ENCODE measurements at places on chromosomes 13 and 19. TPM values are rescaled to one million over a fixed set of nuclear protein-coding genes. Genes with fewer than 3 reads are reported as not detected.
A peak's percentile ranks its signal among the peaks of the same experiment; 100 is the strongest.

The CDX2 gene
- polyA plus RNA-seq: not detected

The LILRB1 gene
- polyA plus RNA-seq: 0.85 TPM

- no peak for DNase-seq
Observed at GRCh38 chr13:23918208-23918607, 20.9 kb upstream of the C1QTNF9B start.

The TMEM190 gene
- not detected for polyA plus RNA-seq

- no peak for DNase-seq
Observed at GRCh38 chr13:21060338-21061028, 903 bp downstream of the LATS2 start.

The EML2 gene
- 7.9 TPM for polyA plus RNA-seq

The ZNF773 gene
- 7.4 TPM for polyA plus RNA-seq

DNA sequence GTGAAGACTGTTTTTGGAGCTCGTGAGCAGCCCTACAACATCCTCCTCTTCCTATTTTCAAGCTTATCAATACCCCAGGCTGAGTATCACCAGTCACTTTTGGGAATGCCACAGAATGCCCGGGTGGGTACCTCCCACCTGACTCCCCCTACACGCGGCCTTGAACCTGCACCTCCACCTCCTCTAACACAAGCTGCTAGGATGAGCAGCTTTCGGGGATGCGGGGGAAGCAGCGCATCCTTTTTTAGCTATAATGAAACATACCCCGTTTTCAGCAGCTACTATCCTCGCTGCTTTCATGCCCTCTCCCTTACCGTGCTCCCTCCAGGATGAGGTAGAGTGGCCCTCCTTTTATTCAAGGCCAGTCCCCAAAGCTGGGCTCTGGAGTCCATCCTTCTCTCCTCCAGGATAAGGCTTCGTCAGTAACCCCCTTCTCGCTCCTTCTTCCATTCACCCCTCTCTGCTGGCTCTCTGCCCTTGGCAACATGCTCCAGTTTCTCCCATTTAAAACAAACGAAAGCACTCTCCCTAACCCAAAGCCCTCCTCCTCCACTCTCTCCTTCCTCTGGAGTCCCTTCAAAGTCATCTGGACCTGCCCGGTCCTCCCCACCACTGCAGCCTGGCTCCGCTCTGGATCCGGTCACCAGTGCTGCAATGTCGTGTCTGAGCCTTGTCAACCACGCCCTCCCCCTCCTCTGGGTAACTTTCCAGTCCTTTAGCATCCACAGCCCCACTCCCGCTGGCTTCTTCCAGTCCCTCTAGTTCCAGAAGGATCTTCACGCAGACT is 55.3 kb downstream of the STK24 start:
- no peak for DNase-seq

DNA sequence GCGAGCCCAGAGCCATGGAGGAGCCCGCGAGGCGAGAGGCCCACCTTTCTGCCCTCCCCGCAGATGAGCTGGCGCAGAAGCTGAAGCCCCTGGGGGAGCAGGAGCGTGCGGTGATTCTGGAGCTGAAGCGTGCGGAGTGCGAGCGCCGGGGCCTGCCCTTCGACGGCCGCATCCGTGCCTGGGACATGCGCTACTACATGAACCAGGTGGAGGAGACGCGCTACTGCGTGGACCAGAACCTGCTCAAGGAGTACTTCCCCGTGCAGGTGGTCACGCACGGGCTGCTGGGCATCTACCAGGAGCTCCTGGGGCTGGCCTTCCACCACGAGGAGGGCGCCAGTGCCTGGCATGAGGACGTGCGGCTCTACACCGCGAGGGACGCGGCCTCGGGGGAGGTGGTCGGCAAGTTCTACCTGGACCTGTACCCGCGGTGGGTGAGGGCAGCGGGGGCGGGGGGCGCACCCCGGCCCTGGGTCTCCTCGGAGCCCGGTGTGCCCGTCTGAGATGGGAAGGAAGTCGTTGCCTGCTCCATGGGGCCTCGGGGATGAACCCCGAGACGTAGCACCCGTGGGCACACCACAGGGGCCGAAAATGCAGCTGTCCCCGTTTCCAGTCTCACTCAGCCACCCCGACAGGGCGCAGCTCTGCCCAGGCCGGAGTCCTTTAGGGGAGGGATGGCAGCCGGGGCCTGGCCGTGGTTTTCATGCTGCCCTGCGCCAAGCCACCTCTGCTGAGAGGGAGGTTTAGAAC is 12.1 kb upstream of the ZNF554 start:
- DNase-seq: no peak

The KLK2 gene
- not detected for polyA plus RNA-seq

The FGF22 gene
- not detected for polyA plus RNA-seq

DNA sequence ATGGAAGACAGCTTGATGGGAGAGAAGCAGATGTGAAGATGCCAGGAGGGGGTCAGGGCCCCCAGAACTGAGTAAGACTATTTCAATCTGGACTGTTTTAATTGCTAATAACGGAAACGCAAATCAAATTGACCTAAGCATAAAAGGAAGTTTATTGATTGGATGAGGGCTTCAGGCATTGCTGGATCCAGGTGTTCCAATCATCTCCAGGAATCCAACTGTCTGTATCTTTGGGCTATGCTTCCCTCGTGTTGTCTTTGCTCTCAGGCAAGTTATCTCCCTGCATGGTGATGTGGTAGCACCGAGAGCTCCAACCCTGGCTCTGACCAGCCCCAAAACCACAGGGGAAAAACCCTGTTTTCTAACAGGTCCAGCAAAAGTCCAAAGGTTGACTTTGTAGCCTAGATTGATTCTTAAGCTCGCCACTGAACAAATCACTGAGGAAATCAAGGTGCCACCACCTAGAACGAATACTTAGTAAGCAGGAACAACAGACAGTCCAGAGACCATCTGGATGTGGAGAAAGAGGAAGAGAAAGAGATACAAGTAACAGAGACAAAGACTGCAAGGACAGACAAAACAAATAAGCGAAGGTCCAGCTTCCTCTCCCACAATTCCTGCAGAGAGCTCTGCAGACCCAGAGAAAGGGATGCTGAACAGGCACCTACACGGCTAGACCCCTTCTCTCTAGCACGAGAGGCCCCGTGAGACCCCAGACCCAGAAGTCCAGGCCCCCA is 1.2 kb upstream of the C19orf81 start:
- no peak for DNase-seq

- peak; percentile 79 for DNase-seq
Observed at GRCh38 chr13:31846182-31846938, 107.0 kb downstream of the RXFP2 start.

DNA sequence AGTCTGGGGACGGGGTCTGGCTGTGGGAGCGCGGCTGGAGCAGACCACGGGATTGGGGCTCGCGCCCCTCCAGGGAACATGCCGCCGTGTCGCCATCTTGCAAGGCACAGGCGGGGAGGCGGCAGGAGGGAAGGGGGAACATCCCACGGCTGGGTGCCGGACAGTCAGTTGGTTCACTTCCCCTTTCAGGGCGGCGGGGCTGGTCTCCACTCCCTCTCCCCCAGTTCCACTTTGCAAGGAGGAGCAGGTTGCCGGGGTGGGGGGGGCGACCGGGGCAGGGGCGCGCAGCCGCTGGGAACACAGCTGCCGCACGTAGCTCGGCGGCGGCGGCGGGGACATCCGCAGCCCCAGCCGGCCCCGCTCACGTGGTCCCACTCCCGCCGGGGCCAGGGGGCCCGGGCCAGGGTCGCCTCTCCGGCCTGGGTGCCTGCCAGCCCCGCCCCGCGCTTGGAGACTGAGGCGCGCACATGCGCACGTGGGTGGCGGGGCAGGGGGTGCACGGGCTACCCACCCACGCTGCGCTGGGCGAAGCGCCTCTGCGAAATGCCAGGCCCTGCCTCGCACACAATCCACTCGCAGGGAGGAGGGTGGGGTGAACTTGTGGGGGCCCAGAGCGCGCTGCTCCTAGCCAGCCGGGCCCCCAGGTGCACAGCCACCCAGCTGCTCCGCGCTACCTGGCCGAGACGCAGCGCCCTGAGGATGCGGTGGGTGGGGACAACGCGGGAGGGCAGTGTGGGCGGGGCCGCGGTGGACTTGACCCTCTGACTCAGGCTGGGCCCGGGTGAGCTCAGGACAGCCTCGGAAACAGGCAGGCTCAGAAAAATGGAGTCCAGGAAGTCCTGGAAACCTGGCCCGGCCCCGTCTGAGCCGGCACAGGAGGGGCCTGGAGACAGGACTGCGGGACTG is 6.4 kb downstream of the KLF16 start:
- no peak for DNase-seq

DNA sequence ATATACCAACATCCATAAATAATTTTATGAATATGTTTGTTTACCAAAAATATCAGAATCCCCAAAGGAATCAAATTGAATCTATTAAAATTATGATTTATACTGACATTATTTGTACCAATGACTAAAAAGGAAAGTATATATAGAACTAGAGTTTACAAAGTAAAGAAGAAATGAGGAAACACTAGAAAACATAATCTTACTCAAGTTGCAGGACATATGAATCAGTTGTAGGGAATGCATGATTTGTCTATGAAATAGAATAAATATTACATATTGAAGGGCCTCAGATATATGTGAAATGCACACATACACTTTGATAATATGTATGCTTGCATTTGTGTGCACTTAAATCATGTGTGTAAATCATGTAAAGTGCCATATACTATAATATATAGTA is 1466.4 kb downstream of the EFNB2 start:
- DNase-seq: no peak

DNA sequence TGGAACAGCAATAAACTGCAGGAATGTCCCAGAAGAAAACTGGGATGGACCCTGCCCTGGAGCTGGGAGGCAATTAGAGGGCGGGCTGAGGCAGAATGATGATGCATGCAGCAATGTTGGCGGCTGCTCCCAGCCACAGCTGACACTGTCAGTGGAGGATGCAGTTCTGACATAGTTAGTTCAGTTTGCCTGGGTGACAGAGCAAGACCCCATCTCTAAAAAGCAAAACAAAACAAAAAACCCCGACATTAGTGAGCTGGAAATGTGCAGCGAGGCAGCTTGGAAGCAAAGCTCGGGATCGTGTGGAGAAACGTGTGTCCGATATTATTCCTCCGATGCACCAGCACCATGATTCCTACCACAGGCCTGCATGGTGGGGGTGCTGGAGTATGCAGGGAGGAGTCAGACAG is 110.1 kb upstream of the UQCRFS1 start:
- DNase-seq: no peak

The MYO1F gene
- 3.4 TPM for polyA plus RNA-seq

GRCh38 chr19:55527197-55528029 is 9.5 kb downstream of the SBK2 start:
- DNase-seq: no peak

DNA sequence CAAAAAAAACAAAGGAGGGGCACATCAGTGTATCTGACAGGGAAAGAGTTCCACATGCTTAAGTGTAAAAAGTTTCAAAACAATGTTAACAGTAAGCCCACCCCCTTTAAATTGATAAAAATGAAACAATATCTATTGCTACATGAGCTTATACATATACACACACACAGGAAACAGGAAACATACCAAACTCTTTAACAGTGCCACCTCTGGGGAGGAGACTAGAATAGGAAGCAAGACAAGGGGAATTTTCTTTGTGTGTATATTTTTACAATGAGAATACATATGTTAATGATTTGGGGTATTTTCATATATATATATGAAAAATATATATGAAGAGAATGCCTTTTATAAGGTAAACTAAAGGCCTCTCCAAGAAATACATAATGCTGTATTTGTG is 44.7 kb downstream of the TPT1 start:
- no peak for DNase-seq

The LILRB5 gene
- polyA plus RNA-seq: 5.5 TPM

The COL4A2 gene
- 447 TPM for polyA plus RNA-seq

The IGFL1 gene
- polyA plus RNA-seq: not detected

The KIR2DL4 gene
- not detected for polyA plus RNA-seq

The CABP5 gene
- not detected for polyA plus RNA-seq

DNA sequence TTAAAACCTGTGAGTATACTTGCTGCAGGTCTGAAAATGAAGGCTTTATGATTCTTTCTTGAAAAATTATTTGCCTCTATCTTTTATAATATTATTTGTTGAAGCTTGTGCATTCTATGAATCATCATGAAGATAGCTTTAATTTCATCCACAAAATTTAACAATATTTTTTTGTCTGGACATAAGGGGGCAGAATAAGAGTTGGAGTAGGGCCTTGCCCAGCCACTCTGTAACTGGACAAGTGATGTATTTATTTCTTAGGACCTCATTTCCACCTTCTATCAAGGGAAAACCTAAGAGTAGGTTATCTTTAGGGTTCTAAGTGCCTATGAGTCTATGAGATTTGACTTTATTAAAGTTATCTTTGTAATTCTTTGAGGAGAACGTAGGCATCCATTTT is 49.9 kb downstream of the N4BP2L1 start:
- DNase-seq: no peak

The CYP2S1 gene
- 0.21 TPM for polyA plus RNA-seq

DNA sequence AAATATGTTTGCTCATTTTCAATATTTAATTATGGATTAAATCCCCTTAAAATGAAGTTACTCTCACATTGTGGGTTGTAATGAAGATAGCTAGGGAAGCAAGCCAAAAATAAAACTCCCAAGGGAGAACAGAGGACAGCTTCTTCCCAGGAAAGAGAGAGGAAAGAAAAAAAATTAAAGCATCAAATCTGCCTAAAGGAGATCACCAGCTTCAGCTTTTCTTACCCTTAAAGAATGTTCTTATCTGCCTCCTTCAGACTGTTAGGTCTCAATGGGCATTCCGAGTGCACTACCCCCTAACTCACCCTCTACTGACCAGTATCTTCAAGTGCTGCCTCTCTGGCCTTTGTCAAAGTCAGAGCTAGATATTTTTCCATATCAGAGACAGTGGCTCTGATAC is 55.2 kb downstream of the XPO4 start:
- DNase-seq: no peak

The GDF15 gene
- polyA plus RNA-seq: 0.32 TPM

The CDADC1 gene
- 8.0 TPM for polyA plus RNA-seq

The ZNF99 gene
- polyA plus RNA-seq: not detected

- no peak for DNase-seq
Observed at GRCh38 chr19:40702337-40703012, 12.0 kb upstream of the NUMBL start.

The GPALPP1 gene
- 45.9 TPM for polyA plus RNA-seq

DNA sequence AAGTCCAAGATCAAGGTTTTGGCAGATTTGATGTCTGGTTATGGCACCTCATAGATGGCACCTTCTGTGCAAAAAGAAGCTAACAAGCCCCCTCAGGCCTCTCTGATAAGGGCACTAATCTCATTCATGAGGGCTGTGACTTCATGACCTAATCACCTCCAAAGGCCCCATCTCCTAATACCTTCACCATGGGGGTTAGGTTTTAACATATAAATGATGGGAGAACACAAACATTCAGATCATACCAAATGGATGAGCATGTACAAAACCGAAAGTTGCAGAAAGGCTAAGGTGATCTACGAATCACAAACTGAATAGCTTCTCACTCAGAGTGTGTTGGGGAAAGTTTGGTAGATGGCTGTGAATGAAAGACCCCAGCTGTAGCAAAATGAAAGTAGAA is 217.4 kb downstream of the TBC1D4 start:
- DNase-seq: no peak
